Activated T-cell treated with anti-CD3 and anti-CD28 coated beads, Interleukin-2, amount 50 U/mL, for 72 hours (primary cell): ENCODE measurements at places on chromosomes 6 and 20. TPM values are rescaled to one million over a fixed set of nuclear protein-coding genes. Genes with fewer than 3 reads are reported as not detected.

DNA sequence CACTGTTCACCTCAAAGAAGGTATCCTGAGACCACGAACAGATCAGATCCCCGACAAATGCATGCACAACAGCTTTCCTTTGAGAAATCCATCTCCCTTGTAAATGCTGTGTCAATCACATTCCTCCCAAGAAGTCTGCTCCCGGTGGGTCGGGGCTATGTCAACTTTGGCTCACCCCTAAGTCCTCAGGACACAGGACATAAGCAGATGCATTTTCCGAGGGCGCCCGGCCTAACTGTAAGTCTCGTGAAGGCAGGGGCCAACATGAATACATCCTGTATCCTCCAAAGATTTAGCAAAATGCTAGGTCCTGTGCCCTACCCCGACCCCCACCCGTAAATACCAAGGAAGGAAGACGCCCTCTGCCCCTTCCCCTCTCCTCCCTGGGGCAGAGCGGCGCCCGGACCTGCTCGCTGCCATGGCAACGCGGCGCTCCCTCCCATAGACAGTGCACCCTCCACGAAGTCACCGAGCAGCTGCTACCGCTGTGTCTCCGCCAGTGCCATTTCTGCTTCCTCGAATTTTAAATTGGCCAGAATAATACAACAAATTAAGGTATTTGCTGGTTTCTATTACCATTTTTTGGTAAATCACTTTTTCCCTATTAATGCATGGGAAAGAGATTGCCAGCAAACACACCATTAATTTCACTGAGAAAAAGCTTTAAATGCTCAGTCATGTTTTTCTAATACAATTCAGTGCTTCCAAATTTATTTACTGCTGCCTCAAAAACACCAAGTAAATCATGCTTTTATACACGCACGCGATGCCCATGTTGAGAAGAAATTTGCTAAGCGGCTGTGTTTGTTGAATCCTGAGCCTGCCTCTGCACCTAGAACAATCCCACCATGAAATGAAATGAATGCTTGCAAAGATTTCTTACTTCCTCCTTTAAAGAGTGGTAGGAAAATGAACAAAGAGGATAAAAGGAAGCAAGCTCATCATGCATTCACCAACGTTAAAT, 100.6 kb downstream of the PCSK2 start:
- H3K4me1 ChIP-seq: no peaks in the 10 kb centered on the region
- no peak overlapping the region for H3K27ac ChIP-seq
- H3K27me3 ChIP-seq: peaks cover 39% of the 10 kb centered on the region
- H3K36me3 ChIP-seq: no peaks in the 10 kb centered on the region
- no peak for DNase-seq

DNA sequence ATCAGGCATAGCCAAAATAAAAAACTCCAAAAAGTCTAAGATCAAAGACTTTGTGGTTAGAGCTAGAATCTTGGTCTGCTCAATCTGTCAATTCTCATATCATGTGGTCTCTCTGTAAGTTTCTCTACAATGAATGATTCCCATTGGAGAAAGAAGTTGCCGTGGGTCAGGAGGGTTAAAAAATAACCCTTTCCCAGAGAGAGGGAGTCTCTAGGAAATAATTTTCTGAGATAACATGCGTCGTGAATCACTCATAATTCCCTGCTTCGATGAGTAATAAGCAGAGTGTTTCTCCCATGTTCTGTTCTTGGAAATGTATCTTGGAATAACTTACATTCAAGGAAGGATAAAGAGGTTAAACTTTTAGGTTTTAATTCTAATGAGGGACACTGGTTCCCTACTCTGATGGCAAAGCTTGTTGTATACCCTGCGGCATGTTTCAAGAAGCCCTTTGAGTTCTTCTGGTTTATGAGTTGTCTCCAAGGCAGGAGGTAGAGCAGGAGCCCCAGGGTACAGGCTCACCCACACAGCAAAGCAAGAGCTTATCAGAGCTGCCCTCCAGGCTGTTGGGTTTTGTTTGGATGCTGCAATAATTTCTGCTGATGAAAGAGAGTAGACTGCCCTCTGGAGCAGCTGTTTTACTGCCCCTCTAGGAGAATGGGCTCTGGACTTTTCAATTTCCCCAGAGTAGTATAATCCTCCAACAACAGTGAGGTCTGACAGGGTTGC, 599.1 kb downstream of the QKI start:
- no peak overlapping the region for H3K27ac ChIP-seq
- H3K4me1 ChIP-seq: no peaks in the 10 kb centered on the region
- no peak for DNase-seq

GRCh38 chr6:99819853-99820252, 174.2 kb downstream of the MCHR2 start:
- H3K27me3 ChIP-seq: peaks cover 46% of the 10 kb centered on the region
- peaks cover 8% of the 10 kb centered on the region for H3K4me1 ChIP-seq
- DNase-seq: no peak
- no peak overlapping the region for H3K4me3 ChIP-seq
- no peaks in the 10 kb centered on the region for H3K36me3 ChIP-seq
- H3K27ac ChIP-seq: no peak overlapping the region

GRCh38 chr6:125094563-125094962, 59.0 kb upstream of the TPD52L1 start:
- no peaks in the 10 kb centered on the region for H3K36me3 ChIP-seq
- no peak for DNase-seq
- no peak overlapping the region for H3K4me3 ChIP-seq

GRCh38 chr6:158923805-158924498, 76.0 kb downstream of the RSPH3 start:
- no peak overlapping the region for H3K27ac ChIP-seq
- no peaks in the 10 kb centered on the region for H3K4me1 ChIP-seq
- H3K4me3 ChIP-seq: no peak overlapping the region
- no peaks in the 10 kb centered on the region for H3K36me3 ChIP-seq
- H3K27me3 ChIP-seq: no peaks in the 10 kb centered on the region
- DNase-seq: no peak

DNA sequence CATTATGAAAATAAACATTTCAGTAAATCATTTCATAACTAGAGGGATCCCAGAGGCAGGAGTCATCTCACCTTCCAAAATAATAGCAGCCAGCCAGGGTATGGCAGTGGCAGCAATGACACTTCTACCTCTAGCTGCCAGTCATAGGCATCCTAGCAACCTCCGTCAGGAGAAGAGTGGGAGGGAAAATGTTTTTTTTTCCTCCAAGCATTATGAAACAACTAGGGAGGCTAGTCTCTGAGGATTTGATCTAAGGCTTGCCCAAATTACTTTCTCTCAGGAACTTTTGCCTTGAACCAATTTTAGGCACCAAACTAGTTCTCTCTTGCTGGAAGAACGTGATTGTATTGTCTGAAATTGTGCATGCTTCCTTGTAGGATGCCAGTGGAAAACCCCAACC, 208.7 kb upstream of the PREP start:
- peaks cover 2% of the 10 kb centered on the region for H3K36me3 ChIP-seq
- peaks cover 18% of the 10 kb centered on the region for H3K27me3 ChIP-seq
- no peak for DNase-seq
- H3K27ac ChIP-seq: no peak overlapping the region

DNA sequence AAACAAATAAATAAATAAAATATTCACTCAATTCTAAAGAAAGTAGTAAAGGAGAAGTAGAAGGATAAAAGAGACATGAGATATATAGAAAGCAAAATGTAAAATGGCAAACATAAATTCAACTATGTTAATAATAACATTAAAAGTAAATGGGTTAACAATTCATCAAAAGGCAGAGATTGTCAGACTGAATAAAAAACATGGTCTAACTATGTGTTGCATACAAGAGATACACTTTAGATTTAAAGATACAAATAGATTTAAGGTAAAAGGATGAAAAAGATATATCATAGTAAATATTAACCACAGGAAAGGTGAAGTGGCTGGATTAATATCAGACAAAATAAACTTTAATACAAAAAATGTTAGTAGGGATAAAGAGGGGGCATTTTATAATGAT, 35.8 kb upstream of the PDE10A start:
- no peak overlapping the region for H3K4me3 ChIP-seq
- H3K4me1 ChIP-seq: no peaks in the 10 kb centered on the region
- H3K27me3 ChIP-seq: no peaks in the 10 kb centered on the region
- H3K27ac ChIP-seq: no peak overlapping the region

PIM1 gene
- total RNA-seq: 334 TPM

CALHM5 gene
- total RNA-seq: not detected
